ENCODE measurements at places on chromosomes 1 and 21.

DNA sequence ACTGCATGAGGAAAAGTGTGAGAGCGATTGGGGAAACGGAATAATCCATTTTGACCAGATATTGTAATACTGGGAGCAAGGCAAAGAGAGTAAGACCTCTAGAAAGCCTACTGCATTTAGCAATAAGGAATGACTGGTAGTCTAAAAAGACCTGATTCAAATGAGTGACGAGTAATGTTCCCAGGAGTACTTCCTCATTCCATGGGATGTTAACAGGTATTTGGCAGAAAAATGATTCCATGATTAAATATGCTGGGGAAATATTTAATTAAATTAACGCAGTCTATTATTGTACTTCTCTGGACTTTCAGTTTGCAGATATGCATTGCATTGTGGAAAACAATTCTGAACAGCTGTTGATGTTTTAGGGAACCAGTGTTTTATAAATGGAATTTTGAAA is 105.5 kb downstream of the RPE65 start:
- DNase-seq, result no peak

- no peak for DNase-seq
Measured at GRCh38 chr1:95467036-95467435, 233.0 kb downstream of the RWDD3 start.

DNA sequence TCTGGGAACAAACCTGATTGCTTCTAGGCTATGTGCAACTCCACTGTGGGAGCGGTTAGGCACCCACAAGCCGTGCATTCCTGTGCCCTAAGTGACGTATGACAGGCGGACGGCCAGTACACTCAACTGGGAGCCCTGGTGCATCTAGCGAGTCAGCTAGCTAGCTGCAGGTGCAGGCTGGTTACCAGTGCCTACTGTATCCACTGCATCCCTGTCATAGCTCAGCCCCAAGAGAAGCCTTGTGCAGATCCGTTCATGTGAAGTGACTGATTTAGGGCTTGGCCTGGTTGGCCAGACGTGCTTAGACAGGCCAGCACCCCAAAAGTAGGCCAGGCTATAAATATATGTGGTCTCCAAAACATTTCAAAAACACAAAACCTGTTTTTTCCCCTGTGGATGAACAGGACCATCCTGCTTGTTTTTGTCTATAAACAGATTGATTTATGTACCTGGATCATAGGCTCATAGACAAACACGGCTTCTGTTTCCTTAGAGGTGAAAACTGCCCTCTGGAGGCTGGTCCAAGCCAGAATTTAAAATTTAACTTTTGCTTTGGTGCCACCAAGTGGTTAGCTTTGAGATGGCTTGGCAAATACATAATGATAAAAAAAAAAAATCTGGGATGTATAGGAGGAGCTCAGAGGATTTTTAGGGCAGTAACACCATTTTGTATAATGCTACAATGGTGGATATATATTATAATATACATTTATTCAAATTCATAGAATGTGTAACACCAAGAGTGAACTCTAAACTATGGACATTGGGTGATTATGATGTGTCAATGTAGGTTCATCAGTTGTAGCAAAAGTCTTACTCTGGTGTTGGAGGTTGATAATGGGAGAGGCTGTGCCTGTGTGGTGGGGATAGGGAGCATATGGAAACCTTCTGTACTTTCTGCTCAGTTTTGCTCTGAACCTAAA is 68.5 kb downstream of the GIPC2 start:
- DNase-seq, result peak; percentile 50

GRCh38 chr1:1236176-1236763 is 4.2 kb downstream of the B3GALT6 start:
- DNase-seq, result no peak

DNA sequence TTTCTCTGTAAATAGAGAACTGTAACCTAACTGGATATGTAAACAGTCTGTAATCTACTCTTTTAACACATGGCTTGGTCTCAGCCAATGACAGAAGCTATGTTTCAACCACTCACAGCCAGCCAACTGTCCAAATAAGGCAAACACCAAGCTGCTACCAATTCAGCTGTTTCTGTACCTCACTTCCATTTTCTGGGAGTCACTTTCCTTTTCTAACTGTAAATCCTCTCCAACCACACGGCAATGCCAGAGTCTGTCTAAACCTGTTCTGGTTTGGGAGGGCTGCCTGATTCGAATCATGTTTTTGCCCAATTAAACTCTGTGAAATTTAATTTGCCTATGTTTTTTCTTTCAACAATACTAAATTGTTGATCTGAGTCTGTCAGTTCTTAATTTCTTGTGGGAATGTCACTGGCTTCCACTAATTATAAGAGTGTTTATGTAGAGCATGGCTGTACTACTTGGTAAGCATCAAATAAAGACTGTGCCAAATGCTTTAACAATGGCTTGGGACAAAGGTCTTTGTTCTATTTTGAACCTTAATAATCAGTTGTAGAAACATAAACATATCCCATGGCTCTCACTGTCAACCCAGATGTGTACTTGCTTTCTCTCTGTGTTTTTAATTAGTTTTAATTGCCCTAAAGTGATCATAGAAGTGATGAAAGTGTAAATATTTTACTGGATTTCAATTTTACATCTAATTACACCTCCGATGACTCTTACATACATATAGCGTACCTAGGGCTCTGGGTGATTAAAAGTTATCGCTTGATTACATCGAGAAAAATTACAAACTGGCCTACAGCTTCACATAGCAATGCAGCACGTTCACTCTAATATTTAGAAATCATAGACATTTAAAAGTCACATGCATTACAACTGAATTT is 1144.6 kb upstream of the TMPRSS15 start:
- no peak for DNase-seq

GRCh38 chr1:23449958-23450357 is 25.4 kb upstream of the TCEA3 start:
- no peak for DNase-seq

GRCh38 chr21:31414263-31415000 is 70.4 kb upstream of the TIAM1 start:
- DNase-seq, result no peak

DNA sequence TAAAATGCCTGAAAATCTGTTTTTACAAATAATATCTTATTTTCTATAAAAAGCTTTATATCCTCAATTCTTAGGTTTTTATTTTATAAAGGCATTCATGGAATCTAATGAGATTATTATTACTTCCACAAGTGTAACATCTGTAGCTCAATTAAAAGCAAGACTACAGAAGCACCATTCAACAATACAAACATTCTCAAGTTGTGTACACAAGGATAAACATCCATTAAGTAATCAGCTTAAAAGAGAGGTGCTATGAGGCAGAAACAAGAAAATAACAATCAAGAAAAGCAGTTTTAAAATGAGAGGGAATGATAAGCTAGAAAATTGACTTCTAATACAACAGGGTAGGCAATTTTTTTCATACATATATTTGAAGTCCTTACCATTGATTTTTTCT is 326.1 kb downstream of the MRPL39 start:
- DNase-seq, result no peak

GRCh38 chr1:230507666-230508402 is 81.7 kb upstream of the PGBD5 start:
- DNase-seq, result no peak

DNA sequence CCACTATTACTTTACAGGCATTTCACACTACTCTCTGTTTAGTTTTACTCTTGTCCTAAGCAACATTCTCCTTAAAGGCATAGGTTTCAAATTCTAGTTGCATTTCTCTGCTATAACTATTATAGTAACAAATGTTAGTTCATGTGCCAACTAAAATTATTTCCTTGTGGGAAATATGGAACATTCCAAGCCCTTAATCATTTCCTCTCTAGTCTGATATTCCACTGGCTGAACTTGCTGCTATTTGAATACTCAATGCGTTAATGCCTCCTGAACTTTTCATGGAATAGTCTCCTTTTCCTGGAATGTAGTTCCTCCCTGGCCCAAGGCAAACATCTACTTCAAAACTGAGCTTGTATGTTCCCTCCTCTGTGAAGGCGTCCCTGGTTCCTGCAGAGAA is 19.3 kb upstream of the TBX19 start:
- DNase-seq, result no peak

GRCh38 chr1:245317217-245317616 is 162.4 kb downstream of the KIF26B start:
- DNase-seq, result no peak

DNA sequence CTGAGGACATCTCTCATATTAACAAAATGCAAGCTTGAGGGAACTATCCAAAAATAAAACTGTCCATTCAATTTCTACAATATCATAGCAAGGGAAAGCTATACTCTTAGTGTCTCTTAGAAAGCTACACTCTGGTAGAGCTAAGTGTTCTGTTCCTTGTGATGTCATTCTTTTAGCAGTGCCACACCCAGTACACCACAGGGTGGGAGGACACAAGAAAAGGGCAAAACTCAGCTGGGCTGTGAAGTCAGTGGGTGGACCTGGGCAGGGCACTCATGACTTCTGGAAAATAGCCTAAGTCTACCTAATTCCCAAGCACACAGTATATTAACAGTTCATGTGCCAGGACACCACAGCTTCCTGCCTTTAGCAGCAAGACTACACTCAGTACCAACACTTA is 42.2 kb upstream of the TNFSF4 start:
- no peak for DNase-seq

DNA sequence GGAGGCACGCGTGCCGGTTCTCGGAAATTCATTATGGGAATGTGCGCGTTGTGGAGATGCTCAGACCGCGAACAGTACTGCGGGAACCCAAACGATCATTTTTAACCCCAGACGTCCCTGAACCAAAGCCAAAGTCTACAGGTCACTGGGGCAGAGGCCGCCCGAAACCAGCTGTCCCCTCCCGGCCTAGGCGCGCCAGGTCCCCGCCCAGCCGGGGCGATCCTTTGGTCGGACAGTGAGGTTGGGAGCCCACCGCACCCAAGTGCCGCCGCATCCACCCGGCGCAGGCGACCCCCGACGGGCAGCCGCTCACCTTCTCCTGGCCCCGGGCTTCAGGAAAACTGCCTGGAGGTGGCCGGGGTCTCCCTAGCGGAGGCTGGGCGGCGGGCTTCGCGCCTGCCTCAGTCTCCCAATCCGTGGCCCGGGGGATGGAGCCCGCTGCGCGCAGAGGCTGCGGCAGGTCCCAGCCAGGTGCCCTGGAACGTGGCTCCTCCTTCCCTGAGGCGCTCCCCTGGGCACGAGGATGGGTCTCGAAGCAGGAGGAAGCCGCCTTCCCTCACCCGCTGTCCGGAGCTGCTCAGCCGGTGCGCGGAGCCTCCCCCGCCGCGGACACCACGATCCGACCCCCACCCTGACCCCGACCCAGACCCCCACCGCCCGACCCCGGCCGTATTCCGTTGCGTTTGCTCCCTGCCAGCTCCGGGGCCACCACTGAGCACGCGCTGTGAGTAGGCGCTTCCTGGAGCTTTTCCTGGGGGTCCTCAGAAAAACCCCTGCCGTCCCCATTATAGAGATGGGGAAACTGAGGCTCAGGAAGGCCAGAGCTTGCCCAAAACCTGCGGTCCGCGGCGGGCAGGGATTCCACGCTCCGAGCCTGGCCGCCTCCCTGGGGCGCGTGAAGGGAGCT is 8.1 kb upstream of the SLX9 start:
- no peak for DNase-seq

DNA sequence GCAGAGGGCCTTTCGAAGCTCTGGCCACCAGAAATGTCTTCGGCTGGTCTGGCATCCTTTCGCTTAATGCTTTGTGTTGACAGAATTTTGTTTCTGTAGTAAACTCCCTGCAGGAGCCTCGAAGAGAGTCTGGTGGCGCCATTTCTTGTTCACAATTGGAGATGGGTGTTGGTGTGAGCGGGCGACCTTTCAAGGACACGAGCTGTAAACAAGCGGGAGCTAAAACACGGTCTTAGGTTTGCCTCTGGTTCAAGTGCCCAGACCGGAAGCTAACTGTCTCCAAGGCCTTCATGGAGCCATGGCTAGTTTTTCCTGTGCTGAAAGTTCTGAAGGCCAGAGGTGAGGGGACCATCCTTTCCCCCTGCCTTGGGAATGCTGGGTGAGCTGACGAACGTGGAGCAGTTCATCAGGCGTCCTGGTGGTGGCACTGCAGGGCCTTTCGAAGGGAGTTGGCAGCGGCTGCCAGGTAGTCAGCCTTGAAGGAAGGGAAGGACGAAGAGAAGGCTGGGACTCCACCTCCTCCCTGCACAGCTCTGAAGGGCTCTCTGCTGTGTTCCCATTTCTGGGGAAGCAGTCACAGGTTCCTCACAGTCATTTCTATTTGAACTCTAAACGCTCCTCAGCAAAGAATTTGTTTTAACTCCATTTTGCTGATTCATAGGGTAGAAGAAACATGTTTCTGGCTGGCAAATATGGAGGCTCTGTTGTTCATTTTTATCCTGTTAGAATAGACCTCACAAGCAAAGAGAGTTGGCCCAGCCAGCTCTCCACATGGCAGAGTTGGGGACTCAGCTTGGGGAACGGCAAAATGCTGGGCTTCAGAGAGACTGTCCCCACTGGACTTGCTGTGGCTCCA is 35.2 kb downstream of the URB2 start:
- DNase-seq, result peak; percentile 88

GRCh38 chr1:87549738-87550137 is 221.1 kb downstream of the LMO4 start:
- DNase-seq, result no peak

DNA sequence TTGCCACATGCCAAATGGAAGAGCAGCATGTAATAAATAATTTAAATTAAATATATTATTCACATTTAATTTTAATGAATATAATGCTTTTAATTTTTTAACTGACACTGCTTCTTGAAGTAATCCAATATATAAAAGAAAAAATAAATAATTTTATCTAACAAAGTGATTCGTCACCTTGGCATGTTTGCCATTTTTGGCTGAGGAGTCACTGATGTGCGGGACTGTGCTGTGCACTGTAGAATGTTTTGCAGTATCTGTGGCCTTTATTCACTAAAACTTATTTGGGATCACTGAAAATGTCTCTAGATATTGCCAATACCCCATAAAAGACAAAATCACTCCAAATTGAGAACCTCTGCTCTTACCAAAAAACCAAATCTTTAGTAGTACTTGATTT is 807.8 kb downstream of the BRINP3 start:
- no peak for DNase-seq

DNA sequence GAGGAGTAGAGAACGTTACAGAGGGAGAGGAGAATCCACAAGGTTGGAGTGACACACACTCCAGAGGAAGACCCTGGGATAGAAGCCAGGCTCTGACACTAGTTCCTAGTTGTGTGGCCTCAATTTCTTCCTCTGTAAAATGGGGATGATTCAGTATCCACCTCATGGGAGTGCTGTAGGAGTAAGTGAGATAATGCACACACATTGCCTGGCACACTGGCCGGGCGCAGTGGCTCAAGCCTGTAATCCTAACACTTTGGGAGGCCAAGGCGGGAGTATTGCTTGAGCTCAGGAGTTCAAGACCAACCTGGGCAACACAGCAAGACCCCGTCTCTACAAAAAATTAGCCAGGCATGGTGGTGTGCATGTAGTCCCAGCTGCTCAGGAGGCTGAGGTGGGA is 8.9 kb downstream of the KIF17 start:
- no peak for DNase-seq

GRCh38 chr1:221347706-221348105 is 394.2 kb downstream of the DUSP10 start:
- DNase-seq, result no peak

Data from AG08396 (cell line).